ENCODE measurements at places on chromosomes 5 and 9. TPM values are rescaled to one million over a fixed set of nuclear protein-coding genes. Genes with fewer than 3 reads are reported as not detected.

GRCh38 chr5:35363387-35363965 lies 133.2 kb upstream of the PRLR start:
- no peak for DNase-seq

DNA sequence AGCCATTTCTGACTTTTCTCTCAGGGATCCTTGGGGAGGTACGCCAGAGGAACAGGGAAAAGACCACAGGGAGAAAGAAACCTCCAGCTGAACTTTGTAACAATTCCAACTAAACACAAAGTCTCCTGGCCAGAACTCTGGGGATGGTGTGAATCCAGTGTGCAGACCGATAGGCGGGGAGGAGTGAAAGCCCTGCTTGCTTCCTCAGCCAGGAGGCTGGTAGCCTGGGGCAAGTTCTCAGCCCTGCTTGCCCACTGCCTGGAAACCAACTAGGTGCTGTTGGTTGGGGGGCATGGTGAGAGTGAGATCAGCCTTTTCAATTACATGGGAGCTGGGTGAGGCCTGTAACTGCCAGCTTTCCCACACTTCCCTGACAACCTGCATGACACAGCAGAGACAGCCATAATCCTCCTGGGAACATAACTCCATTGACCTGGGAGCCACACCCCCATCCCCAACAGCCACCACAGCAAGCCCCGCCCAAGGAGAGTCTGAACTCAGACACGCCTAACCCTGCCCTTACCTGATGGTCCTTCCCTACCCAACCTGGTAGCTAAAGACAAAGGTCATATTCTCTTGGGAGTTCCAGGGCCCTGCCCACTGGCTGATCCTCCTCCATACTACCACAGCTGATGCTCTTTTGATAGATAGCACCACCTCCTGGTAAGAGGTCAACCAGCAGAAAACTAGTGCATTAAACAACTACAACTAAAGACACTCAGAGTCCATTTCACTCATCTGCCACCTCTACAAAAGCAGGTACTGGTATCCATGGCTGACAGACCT lies 100.1 kb upstream of the TNFAIP8 start:
- peak; percentile 16 for DNase-seq

DNA sequence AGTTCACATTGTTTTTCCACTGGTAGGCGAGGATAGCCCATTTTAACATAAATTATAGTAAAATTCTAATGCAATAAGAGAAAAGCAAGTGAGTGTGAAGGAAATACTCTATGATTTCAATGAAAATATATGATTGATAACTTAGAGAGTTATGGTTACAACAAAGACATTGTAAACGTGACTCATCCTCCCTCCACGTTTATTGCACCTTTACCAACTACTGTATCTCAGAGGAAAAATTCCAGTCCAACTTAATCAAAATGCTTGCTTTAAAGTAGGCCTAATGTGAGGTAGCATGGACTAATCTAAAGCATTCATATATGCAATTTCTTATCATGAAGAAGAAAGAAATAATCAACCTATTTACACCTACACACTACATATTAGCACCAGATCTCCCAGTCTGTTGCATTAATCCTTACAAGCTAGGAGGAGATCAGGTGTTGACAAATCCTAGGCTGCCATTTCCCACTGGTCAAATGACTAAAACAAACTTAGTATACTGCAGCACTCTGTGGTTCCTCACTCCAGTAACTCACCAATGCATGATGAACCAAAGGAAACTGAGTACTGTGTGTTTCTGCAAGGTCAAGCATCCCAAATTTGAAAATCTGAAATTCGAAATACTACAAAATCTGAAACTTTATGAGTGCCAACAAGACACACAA lies 41.7 kb downstream of the ECPAS start:
- no peak for DNase-seq

DNA sequence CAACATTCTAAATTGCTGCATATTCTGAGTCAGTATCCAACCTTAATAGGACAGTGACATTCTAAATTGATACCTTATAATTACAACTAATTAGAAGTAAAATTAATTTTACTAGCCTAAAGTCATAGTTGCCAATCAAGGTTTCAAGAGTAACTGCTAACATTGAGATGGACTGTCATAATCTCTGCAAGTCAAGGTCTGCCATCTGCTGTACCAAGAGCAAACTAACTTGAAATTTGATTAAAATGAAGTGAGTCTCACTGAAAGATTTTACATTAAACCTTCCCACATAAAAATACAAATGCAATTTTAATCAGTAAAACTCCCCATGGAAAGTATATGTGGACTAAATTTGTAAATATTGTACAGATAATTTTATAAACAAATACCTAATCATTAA lies 235.3 kb downstream of the PRDM9 start:
- no peak for DNase-seq

- DNase-seq, result no peak
Observed at GRCh38 chr5:145531038-145531734, 304.0 kb downstream of the PRELID2 start.

DNA sequence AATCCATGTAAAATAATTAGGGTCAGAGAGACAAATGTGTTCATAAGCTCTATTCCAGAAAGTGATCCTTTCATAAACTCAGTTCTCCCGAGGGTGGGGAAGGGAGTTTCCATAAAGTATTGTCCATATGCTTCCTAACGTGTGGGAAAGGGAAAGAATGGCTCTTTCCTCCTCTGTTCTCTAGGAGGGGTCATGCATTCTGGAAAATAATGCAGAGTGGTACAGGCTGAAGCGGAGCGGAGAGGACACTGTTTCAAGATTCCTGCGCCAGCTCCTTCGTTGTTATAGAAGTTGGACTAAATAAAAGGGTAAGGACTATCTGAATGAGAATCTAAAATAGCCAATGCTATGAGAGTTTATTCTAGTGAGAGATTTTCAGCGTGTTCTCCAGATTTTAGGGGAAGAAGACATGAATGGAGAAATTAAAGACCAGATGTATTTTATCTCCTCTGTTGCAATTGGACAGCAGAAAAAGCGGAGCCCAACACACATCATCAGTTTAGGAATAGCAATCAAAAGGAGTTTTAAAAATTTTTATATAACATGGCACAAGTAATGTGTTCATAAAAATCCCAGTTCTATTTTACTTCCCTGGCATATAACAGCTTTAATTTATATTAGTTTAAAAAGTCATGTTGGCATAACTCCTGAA lies 166.9 kb upstream of the MPDZ start:
- DNase-seq, result no peak

DNA sequence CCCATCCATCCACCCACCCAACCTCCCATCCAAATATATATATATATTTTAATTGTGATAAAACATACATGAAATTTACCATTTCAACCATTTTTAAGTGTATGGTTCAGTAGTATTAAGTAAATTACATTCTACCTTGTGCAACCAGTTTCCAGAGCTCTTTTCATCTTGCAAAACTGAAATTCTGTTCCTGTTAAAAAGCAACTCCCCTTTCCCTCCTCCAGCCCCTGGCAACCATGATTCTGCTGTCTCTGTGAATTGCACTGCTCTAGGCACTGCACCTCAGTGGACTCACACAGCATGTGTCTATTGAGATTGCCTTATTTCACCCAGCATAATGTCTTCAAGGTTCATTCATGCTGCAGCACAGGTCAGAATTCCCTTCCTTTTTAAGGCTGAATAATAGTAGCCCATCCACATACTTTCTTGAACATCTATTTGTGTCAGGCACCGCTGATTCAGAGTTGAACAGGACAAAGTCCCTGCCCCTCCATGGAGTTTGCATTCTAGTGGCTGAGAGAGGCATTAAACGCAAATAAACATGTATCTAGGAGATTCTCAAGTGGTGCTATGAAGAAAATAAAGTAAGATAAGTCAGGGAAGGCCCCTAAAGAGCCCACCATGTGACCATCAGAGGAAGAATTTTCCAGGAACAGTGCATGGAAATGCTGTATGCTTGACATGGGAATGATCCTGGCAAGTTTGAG lies 24.0 kb downstream of the CSF1R start:
- DNase-seq, result no peak

- no peak for DNase-seq
Observed at GRCh38 chr5:162067162-162067561, 411 bp upstream of the GABRG2 start.

DNA sequence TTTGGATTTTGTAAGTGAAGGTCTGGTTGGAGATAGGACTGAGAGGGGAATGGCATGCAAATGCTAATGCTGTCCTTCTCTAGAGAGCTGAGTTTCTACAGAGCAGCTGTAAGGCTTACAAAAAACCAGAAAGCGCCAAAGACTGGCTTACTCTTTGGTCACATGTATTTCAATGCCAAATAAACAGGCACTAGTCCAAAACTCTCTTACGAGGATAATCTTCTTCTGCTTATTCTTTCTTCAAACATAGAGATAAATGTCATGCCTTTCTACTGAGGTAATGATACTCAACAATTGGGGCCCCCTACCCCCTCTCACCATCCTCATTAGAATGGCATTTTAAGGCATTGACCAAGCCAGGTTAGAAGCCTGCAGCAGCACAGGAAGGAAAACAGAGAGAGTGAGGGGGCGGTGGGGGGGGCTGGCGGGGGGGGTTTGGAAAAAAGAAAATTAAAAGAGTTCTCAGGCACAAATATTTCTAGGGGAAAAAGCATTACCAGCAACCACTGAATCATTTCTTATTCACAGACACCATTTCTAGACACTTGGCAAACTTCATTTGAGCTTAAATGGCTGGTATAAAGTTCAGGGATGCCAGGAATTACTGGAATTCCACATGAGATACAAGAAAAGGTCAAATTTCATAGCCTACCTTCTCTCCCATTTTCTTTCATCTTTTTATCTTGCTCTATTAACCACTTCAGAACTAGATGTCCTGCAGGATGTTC lies 34.0 kb downstream of the PUM3 start:
- DNase-seq, result no peak

DNA sequence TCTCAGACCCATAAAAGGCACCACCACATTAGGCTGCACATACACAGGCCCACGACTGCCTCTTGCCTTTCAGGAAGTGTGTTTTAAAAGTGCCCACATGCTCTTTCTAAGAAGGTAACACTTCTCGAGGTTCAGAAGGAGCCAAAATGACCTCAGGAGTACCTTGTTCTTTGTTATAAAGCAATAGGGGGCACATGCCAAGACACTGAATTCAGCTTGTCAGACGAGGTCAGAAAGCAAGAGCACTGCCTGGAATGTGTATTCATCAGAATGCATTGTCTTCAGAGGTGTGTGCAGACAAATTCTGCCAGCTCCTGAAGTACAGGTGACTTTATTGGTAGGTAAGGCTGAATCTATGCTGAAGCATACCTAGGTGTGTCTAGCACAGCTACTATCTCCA lies 114.5 kb upstream of the IRX1 start:
- no peak for DNase-seq

GRCh38 chr5:18240971-18241370 lies 606.7 kb downstream of the TAF11L14 start:
- DNase-seq, result no peak

GRCh38 chr9:3331801-3332200 lies 194.0 kb downstream of the RFX3 start:
- peak; percentile 1 for DNase-seq

- DNase-seq, result no peak
Observed at GRCh38 chr9:86978413-86978812, 31.1 kb upstream of the GAS1 start.

DNA sequence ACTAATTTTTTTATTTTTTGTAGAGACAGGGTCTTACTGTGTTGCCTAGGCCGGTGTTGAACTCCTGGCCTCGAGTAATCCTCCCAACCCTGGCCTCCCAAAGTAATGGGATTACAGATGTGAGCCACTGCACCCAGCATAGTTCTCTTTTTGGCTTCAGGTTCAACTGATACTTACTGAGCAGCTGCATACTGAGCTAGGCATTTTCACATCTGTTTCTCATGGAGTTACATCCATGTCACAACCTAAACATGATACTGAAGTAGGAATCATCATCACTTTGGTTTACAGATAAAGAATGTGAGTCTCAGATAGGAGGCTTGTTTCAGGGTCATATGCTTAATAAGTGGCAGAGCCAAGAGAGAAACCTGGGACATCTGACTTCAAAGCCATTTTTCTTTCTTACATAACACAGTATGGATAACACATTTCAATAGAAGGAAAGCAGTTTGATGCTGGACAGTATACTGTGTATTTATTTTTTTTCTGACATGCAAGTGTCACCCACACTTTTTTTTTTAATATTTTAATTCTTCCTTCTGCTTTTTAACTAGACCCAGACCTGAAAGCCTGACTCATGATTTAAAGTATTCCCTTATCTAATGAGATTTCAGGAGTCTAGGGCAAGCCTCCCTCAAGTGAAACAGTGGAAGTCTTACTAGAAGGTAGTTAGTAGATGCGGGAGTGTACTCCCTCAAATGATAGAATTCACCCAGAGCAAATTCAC lies 90.8 kb downstream of the HACD4 start:
- no peak for DNase-seq

- no peak for DNase-seq
Observed at GRCh38 chr5:32542216-32543059, 42.9 kb upstream of the SUB1 start.

GRCh38 chr9:114894609-114895433 lies 35.6 kb downstream of the TNFSF8 start:
- peak; percentile 65 for DNase-seq

- DNase-seq, result peak; percentile 18
Observed at GRCh38 chr5:37722236-37723161, 117.3 kb downstream of the GDNF start.

- DNase-seq, result peak; percentile 90
Observed at GRCh38 chr5:9239071-9239470, 306.8 kb downstream of the SEMA5A start.

Gene TLE1
- 7.3 TPM for total RNA-seq

Gene POLK
- 31.6 TPM for total RNA-seq

Gene WDR38
- total RNA-seq, result not detected

Gene CCNJL
- total RNA-seq, result 10.3 TPM

Gene SPINK4
- not detected for total RNA-seq

Gene DDX31
- 30.9 TPM for total RNA-seq

Gene DBH
- not detected for total RNA-seq

Gene ALDOB
- not detected for total RNA-seq

Data from NCI-H460 (cell line).